ENCODE measurements at places on chromosomes 16 and 17.
A peak's percentile ranks its signal among the peaks of the same experiment; 100 is the strongest.

GRCh38 chr16:64278196-64278595, 843.7 kb downstream of the CDH11 start:
- no peak for DNase-seq

DNA sequence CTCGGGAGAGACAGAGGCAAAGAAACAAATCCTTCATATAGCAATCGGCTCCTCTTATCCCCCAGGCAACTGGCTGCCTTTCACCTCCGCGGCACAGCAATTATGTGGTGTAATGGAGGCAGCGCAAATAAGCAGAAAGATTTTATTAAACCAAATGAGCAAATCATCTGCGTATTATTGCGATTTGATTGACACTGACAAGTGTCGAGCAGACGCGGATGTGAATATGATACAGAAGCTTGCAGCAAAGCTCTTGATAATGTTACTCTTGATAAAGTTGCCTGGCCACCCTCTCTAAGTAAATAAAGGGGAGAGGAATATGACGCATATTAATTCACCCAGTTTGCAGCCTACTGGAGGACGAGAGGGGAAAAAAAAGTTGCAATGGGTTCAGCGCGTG, 26.5 kb upstream of the AKTIP start:
- DNase-seq: no peak

DNA sequence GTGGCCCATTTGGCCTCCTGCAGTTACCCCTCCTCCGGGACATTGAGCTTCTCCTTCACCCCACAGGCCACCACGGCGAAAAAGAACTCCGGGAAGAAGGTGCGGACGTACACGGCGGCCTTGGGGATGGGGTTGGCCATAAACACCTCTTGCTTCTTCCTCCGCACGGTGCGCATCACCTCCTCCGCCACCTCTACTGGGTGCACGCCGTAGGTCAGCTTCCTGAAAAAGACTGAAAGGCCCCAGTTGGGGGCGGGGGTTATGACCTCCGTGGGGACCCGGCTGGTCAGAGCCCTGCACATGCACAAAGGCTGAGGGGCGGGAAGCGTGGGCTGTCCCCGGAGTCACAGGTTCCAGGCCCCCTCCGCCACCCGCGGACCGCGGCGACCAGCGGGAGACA, 19.9 kb downstream of the DHRS7C start:
- DNase-seq: no peak

- no peak for DNase-seq
Observed at GRCh38 chr17:69578385-69578936, 164.0 kb downstream of the MAP2K6 start.

DNA sequence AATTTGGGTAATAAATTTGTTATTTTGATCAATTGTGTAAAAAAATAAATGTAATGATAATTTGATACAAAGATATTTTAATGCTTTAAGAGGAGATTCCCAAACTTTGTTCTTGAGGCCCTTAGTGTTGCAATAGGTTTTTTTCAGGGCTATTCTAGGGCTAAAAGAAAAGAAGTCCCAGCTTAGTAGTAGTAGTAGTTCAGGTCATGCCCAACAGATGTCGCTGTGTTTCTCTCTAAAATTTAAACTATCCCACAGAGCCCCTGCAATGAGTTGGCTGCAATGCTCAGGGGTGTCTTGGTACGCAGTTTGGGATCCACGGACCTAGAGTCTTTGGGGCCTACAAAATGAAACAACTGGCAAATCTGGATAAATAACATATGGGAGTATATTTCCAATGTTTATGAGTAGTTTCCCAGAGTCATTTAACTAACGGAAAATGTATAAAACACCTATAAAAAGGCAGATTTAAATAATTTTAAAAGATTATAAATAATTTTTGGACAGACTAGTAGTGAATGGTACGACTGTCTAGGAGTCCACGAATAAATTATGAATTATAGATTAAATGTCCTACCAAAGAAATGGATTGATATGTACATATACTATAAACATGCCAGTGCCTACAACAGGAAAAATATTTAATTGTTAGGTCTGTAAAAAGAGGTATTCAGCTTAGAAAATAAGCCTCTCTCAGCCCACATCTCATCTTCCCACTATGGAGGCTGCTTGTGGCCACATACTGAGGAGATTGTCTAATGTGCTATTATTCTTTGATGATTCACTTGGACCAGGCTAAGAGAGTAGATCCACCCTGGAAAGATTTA, 228.5 kb upstream of the PMFBP1 start:
- DNase-seq: peak; percentile 26

- no peak for DNase-seq
Observed at GRCh38 chr16:67760956-67761230, 41.8 kb upstream of the GFOD2 start.

GRCh38 chr17:51365090-51365489, 104.7 kb downstream of the UTP18 start:
- DNase-seq: no peak

DNA sequence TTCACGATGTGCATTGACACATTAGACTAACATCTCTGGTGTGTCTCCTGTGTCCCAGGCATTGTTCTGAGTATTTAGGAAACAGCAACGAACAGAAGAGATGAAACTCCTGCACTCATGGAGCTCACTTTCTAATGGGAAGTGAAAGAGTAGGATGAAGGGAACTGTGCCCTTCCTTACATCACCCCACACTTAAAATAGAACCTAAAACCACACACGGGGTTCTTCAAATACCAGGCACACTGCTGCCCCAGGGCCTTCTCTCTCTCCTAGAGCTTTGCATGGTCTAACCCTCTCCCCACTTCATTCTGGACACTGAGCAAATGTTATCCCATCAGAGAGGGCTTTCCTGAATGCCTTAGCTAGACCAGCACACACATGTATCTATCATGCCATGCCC, 33.7 kb downstream of the TRIM25 start:
- no peak for DNase-seq

DNA sequence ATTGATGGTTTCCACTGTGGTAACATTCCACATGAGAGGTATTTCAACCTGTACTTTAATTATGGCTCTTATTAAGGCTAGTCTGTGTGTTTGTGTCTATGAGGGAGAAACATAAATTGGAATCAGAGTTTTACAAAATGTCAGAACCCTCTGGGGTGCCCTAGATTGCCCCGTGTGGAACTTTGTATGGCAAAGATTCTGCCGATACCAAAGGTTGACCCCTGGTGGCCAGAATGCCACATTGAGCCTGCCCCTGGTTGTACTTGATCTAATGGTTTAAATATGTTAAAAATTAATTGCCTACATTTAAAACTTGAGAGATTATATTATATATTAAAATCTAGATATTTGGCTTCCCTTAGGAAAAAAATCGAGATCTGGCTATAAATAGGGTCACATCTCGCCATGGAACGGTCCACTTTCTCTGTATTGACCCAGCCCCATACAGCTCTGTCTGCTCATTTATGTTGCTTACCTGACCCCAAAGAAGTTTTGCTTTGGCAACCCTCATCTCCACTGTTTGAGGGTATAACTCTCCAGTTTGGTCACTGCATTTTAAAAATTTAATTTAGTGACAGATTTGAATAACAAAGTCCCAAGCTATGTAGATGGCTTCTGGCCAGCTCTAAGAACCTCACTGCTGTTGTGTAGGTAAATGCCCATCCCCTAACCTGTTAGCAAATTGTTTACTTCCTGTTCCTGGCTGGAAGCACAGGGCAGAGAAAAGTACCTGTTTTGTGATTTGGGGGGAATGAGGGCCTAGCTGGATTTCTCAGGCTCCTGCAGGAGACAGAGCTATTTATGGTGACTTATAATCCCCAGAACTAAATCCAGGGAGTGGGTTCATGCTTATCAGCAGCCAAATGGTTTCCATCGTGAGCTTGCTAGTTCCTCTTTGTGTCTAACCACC, 95.0 kb downstream of the PLCG2 start:
- DNase-seq: peak; percentile 70

- DNase-seq: no peak
Observed at GRCh38 chr16:69840975-69841374, 78.8 kb downstream of the WWP2 start.

- DNase-seq: no peak
Observed at GRCh38 chr17:32672711-32673110, 185.9 kb downstream of the CDK5R1 start.

All from activated naive CD8-positive, alpha-beta T cell treated with anti-CD3 and anti-CD28 coated beads, Interleukin-2, amount 50 U/mL, for 24 hours (primary cell).